ENCODE measurements at places on chromosomes 1 and 21.

DNA sequence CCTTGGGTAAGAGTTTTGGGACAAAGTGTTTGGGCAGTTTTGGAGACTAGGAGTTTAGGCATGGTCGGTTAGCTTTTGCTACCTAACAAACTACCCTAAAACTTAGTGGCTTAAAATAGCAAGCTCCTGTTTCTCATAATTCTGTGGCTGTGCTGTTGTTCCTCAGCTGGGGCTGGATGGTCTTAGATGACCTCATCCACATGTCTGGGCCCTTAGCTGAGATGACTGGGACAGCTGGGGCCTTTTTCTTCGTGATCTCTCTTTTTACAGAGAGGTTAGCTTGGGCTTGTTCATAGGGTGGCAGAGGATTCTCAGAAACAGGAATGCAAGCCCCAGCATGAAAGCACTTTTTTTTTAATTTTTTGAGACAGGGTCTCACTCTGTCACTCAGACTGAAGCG, 6.6 kb downstream of the ATP1A4 start:
- no peak for DNase-seq

DNA sequence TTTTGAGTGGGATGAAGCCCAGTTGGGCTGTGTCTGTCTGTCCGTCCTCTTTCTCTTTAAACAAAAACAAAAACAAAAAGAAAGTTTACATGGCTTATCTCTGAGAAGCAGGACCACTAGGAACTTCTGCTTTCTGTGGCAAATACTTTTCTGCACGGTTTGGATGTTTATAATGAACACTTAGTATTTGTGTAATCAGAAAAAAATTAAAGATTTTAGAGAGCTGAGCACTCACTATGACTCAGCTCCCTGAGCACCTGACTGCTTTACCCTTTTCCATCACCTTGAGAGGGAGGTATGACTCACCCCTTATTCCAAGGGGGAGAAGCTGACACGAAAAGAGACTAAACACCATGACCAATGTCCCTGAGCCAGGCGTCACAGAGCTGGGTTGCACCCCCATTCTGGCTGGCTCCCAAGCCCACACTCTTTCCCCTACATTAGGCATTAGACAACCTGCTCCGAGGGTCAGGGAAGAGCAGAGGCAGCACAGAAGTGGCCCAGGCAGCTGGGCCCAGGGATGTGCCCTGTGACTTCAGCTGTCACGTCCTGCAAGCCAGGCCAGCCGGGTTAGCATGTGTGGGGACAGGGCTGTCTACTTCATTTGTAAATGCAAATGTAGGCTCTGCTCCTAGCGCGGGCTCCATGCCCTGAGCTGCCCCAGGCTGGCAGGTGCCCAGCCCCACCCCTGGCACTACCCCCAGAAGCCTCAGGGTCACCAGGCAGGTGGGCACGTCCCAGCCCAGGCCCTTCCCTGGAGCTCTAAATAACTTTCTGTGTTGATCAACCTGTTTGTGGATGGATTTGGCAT, 30.4 kb downstream of the RAP1GAP start:
- DNase-seq, result no peak

GRCh38 chr1:204074274-204075138, 1.6 kb downstream of the SOX13 start:
- DNase-seq, result no peak

- DNase-seq, result no peak
Observed at GRCh38 chr21:35573472-35574374, 486.6 kb downstream of the SETD4 start.

DNA sequence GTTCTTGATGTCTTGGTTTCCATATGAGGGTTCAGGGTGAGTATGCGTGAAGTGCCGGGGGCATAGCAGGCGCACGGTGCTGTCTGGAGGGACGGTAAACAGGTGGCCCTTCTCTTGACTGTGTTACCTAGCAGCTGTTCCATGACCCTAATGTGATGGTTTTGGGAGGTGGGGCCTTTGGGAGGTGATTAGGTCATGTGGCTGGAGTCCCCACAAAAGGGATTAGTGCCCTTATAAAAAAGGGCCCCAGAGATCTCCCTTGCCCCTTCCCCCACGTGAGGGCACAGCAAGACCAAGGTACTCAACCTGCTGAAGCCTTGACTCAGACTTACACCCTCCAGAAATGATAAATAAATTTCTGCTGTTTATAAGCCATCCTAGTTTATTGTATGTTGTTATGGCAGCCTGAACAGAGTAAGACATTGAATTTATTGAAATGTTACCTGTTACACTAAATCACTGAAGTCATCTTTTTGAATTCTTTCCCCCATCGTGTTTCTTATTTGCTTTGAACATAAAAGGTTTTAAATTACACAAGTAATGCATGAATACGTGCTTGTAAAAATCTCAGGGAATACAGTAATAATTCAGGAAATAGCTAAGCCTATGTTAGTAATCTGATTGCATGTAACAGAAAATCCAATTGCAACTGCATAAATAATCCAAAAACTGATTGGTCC, 15.6 kb downstream of the TRAPPC10 start:
- no peak for DNase-seq

DNA sequence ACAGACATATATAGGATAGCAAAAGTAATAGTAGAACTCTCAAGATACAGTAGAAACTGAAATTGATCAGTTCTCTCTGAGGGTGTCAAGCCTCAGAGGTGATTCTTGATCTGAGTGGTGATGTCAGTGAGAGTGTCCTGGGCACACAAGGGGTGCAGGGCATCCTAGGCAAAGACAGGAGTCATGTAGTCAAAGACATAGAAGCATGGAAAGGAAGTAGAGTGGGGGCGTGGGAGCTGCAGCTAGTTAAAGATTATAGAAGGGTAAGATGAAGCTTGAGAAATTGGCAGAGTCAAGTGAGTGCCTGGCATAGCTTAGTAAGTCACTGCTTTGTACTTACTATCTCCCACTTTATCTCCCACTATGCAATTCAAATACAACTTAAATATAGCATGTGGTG, 22.8 kb downstream of the CDC7 start:
- peak; percentile 21 for DNase-seq

GRCh38 chr1:197041486-197042353, 25.3 kb downstream of the F13B start:
- DNase-seq, result no peak

DNA sequence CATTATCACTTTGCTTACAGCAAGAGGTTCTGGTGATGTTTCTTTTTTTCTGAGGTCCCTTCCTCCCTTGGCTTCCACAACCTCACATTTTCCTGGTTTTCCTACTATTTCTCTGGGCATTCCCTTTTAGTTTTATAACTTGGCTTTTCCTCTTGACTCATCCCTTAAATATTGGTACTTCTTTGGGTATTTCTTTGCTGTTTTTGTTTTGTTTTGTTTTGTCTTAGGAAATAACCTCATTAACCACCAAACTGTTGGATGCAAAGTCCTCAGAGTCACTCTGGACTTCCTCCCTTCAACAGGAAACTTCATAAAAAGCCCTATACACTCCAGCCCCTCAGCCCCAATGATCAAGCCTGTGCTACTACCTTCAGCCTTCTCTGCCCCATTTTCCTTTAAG, 211.1 kb downstream of the DUSP10 start:
- no peak for DNase-seq
